COR-L47 (cell line): ENCODE measurements at places on chromosomes 1 and 21.

GRCh38 chr1:85411567-85412305, 53.2 kb downstream of the DDAH1 start:
- DNase-seq = no peak

- no peak for DNase-seq
These were observed 181.2 kb upstream of the PKN2 start for GRCh38 chr1:88502886-88503285.

DNA sequence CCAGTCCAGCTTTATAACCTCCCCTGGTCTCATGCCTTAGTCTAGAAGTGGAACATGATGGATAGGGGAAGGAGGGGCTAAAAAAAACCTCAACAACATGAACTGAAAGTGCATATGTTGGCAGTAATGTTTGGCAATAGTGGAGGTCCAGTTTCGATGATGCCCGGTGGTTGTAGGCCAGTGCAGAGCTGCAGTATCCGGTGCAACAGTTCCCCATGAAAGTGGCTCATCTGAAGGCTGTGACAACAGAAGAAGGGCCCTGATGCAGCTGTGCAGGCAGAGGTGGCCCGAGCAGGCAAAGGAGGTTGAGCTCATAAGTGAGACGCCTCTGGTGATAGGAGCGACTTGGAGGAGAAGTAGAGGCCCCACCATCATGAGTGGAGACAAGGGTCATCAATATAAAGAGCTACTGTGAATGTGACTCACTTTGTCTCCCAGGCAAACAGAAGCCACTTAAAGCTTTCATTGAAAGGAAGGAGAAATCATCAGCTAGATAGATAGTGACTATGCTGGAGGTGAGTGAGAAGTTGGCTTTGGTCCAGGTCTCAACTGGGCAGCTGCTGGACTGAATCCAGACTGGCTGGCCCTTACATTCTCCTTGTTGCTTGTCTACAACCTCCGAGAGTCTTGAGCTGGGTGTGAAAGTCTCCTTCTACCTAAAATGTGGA, 10.2 kb upstream of the CREG1 start:
- peak; percentile 52 for DNase-seq

DNA sequence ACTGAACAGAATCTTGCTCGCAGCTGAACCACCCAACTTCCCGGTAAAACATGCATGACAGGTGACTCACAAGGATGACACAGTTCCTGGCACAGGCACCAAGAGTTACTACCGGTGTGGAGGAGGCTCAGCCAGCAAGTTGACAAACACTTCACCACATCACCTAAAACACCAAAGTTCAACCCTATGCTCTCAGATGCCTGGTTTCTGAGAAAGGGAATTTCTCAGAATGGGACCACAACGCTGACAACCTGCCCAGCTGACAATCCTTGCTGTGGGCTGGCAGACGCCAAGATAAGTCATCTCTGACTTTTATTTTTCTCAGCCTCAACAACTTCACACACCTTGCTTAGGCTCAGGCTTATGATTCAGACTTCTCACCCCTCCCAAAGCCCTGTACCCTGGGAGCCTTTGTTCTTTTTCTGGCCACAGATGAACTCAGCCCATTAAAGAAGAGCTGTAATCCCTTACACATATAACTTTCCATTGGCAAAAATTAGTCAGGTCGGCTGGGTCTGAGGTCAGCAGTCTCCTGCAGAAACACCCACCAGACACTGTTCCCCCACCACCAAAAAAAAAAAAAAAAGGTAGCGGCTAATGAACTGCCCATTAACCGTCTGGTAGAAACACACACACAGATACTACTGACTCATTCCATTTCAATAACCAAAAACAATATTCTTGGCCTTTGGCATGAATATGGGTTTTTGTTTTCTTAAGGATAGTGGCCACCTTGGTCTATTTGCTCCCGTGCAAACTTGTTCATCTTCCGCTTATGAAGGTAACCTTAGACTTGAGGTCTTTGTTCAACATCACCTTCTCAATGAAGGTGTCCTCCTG, 10.8 kb upstream of the TIAM1 start:
- no peak for DNase-seq

GRCh38 chr21:30211071-30211470, 4.8 kb downstream of the CLDN8 start:
- DNase-seq = no peak

DNA sequence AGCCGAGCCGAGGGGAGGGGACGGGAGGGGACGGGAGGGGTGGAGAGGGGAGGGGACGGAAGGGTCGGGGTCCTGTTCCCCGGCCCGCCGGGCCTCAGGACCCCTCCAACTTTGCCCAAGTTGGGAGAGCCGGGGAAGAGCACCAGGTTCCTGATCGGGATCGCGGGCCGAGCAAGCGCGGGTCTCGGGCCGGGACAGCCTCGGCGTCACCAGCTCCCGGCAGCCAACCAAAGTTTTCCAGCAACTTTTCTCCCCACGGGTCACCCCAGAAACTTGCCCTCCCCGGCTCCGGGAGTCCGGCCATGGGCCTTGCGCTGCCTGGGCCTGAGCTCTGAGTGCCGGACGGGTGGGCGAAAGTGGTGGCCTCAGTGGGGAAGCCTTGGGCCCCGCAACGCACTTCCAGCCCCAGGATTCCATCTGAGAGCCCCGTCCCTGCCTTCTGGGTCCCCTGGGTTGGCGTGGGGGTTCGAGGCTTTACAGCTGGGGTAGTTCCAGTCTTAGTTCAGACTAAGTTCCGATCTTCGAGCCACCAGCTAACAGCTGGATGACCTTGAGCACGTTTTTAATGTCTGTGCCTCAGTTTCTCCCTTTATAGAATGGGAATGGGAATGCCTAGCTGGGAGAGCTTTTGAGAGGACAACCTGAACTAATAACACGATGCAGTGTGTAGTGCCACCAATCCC, 458 bp downstream of the ZC3H12A start:
- DNase-seq = no peak

- no peak for DNase-seq
These were observed 2.6 kb upstream of the NPPA start for GRCh38 chr1:11850156-11850555.

- DNase-seq = peak; percentile 80
These were observed 19.7 kb downstream of the CDK18 start for GRCh38 chr1:205523891-205524793.

DNA sequence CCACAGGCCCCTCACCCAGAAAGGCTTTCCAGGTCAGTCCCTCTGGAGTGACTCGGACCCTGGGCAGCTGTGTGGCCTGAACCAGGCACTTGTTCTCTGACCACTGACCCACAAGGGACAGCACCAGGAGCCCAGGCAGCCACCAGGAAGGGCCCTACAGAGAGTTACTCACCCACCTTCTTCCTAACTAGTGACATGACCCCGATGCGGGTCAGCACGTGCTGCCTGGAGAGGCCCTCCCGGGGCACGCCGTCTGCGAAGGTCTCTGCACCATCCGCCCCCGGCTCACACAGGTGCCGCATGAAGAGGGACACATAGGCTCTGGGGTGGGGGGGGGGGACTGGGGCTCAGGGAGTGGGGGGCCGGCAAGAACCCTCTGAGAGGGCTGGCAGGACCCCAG, 55.8 kb downstream of the CHD5 start:
- no peak for DNase-seq

- no peak for DNase-seq
These were observed 8.1 kb upstream of the CMPK1 start for GRCh38 chr1:47325528-47325927.

DNA sequence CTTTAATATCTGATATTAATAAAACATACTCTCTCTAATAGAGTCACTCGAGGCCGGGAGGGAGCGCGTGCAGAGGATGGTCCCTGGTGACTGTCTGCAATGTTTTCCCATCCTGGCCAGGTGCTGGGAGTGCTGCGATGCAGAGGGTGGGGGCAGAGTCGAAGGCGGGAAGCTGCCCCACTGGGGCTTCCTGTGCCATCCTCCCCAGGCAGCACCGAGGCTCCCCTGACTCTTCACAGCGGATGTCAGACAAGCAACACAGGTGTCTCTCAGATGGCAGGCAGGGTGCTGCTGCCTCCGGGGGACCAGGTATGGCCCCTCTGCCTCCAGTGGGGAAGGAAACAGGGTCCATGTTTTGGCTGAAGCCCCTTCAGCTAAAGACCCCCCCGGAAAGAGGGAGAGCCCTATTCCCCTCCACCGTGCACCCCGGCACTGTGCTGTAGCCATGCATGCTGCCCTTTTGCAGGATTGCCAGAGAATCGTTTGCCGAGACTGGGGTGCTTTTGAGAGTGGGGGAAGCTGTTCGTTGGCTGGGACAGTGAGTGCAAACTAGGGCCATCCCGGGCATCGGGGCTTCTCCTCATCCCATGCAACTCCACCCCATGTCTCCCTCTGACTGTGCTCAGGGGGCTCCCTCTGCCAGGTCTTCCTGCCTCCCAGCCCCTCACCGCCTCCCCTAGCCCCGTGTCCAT, 32.1 kb upstream of the TTC34 start:
- DNase-seq = no peak

GRCh38 chr1:240100371-240100934, 8.8 kb downstream of the FMN2 start:
- DNase-seq = no peak
